Activated CD4-positive, alpha-beta memory T cell treated with anti-CD3 and anti-CD28 coated beads, Interleukin-2, amount 10 ng/mL, durations not matched to agents 7 days and 5 days (primary cell): ENCODE measurements at places on chromosomes 7 and 10. TPM values are rescaled to one million over a fixed set of nuclear protein-coding genes. Genes with fewer than 3 reads are reported as not detected.
A peak's percentile ranks its signal among the peaks of the same experiment; 100 is the strongest.

BTBD16 gene
- total RNA-seq, result not detected

- no peak overlapping the region for H3K4me3 ChIP-seq
- no peaks in the 10 kb centered on the region for H3K4me1 ChIP-seq
- no peak overlapping the region for H3K27ac ChIP-seq
- H3K36me3 ChIP-seq, result no peaks in the 10 kb centered on the region
These were observed 252.7 kb downstream of the NEBL start for GRCh38 chr10:20644421-20644820.

HMX3 gene
- total RNA-seq, result not detected

RBP3 gene
- not detected for total RNA-seq

LRRN3 gene
- total RNA-seq, result 18.0 TPM

DNA sequence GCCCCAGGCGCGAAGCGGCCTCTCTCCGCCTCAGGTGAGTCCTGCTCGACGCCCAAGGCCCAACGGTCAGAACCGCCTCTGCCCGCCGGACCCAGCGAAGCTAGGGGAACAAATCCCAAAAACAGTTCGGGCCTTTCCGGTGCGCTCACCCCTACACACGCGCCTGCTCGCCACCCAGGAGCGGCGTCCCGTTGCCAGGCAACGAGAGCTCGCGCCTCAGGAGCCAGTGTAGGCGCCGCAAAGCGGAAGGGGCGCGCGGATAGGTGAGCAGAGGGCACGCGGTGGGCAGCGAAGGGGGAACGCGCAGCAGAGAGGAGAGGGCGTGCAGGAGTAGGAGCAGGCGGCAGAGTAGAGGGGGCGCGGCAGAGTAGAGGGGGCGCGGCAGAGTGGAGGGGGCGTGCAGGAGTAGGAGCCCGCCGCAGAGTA is at the start of the genes DYDC1 and DYDC2:
DYDC1 (minus strand) TSS at position 193 of the 426 bp plus-strand sequence. CDS start 4,154 bp downstream, outside the sequence.
DYDC2 (plus strand) TSS at position 219 of the 426 bp plus-strand sequence. CDS start 5,663 bp downstream, outside the sequence.
- peak; percentile 39 for DNase-seq
- H3K4me1 ChIP-seq, result peaks cover 5% of the 10 kb centered on the region
- H3K36me3 ChIP-seq, result no peaks in the 10 kb centered on the region
- no peak within 1 kb of the TSS for H3K27ac ChIP-seq

C10orf105 gene
- 0.25 TPM for total RNA-seq

GRCh38 chr10:25865267-25865666 is 68.8 kb upstream of the MYO3A start:
- no peaks in the 10 kb centered on the region for H3K27me3 ChIP-seq
- DNase-seq, result no peak
- H3K4me3 ChIP-seq, result no peak overlapping the region
- H3K4me1 ChIP-seq, result no peaks in the 10 kb centered on the region
- H3K27ac ChIP-seq, result no peak overlapping the region

GRCh38 chr10:47058961-47059391 is 147.7 kb downstream of the PTPN20 start:
- H3K27me3 ChIP-seq, result peaks cover 1% of the 10 kb centered on the region
- no peak for DNase-seq
- no peak overlapping the region for H3K4me3 ChIP-seq
- no peaks in the 10 kb centered on the region for H3K36me3 ChIP-seq
- no peak overlapping the region for H3K27ac ChIP-seq

DNA sequence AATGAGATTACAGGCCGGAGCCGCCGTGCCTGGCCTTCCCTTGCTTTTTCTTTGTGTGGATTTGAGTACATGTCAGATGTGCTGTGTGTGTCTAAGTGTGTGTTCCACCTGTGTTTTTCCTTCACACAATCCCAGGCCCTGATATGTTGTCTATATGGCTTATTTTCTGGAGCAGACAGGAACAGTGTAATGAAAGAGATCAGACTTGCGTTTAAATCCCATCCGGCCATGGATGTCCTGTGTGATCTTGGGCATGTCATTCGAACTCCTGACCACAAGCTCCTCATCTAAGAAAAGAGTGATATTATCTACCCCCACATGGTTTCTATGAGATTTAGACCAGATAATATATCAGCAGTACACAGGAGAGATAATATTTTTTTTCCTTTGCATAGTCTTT is 37.2 kb downstream of the APBB1IP start:
- H3K36me3 ChIP-seq, result peaks cover 60% of the 10 kb centered on the region

GRCh38 chr7:107661865-107662379 is 1.3 kb downstream of the SLC26A4 start:
- no peak for DNase-seq
- peaks cover 13% of the 10 kb centered on the region for H3K36me3 ChIP-seq
- peaks cover 52% of the 10 kb centered on the region for H3K4me1 ChIP-seq
- peak overlapping the region; percentile 94 for H3K4me3 ChIP-seq

DNA sequence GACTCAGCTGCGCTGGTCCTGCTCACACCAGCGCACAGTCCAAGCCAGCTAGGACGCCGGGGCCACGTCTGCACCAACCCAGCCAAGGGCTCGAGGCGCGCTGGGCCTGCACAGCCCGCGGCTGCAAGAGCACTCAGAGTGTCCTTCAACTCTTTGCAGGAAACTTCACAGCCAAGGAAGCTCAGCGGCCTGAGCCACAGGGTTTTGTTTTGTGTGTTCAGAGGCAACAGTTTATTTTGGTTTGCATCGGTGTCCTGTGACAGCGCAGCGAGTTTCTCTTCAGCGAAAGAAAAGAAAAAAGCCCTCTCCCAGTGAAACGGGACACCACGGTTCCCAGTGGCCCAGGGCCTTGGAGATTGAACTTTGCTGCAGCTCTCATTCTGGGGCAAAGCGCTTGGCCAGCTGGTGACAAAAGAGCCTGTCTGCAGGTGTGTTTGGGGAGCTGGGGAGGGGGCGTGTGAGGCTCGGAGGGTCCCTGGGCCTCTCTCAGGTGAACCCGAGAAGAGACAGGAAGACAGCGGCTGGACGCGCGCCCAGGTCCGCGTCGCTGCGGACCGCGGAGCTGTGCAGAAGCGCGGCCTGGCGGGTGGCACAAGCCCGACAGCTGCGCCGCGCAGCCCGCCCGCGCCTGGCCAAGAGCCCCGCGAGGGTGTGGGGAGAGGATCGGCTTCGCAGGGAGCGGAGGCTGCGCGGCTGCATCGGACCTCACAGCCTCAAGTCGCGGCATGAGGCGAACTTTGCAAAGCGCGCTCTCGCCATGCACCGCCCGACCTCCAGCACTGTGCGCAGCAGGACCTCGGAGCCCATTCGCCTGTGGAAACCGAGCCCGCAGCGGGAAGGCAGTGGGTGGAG is 922 bp downstream of the CXCL12 start:
- H3K4me1 ChIP-seq, result peaks cover 4% of the 10 kb centered on the region
- DNase-seq, result peak; percentile 12
- peaks cover 32% of the 10 kb centered on the region for H3K27me3 ChIP-seq
- no peak overlapping the region for H3K27ac ChIP-seq

GRCh38 chr7:158453663-158454062 is 134.0 kb downstream of the PTPRN2 start:
- H3K27me3 ChIP-seq, result no peaks in the 10 kb centered on the region
- no peak overlapping the region for H3K27ac ChIP-seq
- H3K4me1 ChIP-seq, result no peaks in the 10 kb centered on the region
- no peak overlapping the region for H3K4me3 ChIP-seq

DNA sequence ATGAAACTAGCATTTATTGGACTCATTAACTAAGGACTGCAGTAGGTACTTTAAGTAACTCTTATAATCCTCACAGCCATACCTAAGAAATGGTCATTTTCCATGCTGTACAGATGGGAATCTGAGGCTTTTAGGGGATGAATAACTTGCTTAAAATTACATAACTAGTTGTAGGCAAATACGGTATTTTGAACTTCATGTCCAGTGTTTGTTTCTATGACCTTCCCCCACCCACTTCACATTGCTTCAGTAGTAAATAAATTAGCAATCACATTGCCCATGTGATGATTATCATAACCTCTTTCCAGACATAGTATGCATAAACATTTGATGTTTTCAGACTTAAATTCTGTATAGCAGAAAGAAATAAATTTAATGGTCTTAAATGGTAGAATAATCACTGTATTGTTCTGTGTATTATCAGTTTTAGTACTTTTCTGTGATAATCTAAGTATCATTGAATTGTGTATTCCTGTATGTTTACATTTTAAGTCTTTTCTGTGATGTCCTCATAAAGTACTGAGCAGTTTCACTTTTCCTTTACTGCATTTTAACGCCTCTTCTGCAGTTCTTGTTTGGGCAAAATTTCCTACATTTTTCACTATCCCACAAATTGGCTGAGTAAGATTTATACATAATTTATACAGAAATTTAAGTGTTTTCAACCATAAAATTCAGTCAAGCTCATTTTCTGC is 48.3 kb downstream of the ANKIB1 start:
- H3K4me3 ChIP-seq, result no peak overlapping the region
- no peak overlapping the region for H3K27ac ChIP-seq
- H3K4me1 ChIP-seq, result peaks cover 25% of the 10 kb centered on the region

MCM10 gene
- 40.7 TPM for total RNA-seq
